ENCODE measurements at places on chromosomes 6 and 20.

DNA sequence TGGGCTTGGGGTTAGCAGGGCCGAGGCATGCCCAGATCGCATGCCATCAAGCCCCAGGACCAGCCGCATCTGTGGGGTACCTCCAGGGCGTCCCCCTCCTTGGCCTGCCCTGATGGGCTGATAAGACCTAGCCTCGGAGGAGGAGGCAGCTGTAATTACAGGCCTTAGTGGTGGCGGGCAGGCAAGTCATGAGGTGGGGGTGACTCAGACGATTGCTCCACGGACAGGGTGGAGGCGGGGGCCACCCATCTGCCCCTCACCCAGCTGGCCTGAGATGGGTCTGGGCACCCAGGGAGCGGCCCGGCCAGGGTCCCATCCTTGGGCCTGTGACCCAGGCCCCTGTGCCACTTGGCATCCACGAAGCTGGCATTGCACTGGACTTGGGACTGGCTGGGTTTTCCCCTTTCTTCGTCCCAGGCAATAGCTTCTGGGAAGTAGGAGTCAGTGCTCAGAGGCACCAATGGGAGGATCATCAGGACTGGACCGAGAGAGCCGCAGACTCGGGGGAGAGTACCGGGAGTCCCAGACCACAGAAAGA lies 57.5 kb downstream of the CEBPB start:
- no peak overlapping the region for H3K27ac ChIP-seq
- H3K27me3 ChIP-seq = no peaks in the 10 kb centered on the region
- no peak for DNase-seq
- no peaks in the 10 kb centered on the region for H3K4me1 ChIP-seq
- H3K4me3 ChIP-seq = no peak overlapping the region

GRCh38 chr6:143882401-143882930 lies 18.2 kb downstream of the ZC2HC1B start:
- H3K36me3 ChIP-seq = no peaks in the 10 kb centered on the region
- no peaks in the 10 kb centered on the region for H3K4me1 ChIP-seq
- no peak for DNase-seq
- H3K27ac ChIP-seq = no peak overlapping the region
- H3K27me3 ChIP-seq = no peaks in the 10 kb centered on the region
- H3K4me3 ChIP-seq = no peak overlapping the region

- DNase-seq = no peak
- H3K4me3 ChIP-seq = no peak overlapping the region
- no peaks in the 10 kb centered on the region for H3K27me3 ChIP-seq
- no peak overlapping the region for H3K27ac ChIP-seq
- H3K36me3 ChIP-seq = no peaks in the 10 kb centered on the region
- H3K4me1 ChIP-seq = no peaks in the 10 kb centered on the region
Observed at GRCh38 chr20:41717483-41717882, 99.3 kb upstream of the CHD6 start.

DNA sequence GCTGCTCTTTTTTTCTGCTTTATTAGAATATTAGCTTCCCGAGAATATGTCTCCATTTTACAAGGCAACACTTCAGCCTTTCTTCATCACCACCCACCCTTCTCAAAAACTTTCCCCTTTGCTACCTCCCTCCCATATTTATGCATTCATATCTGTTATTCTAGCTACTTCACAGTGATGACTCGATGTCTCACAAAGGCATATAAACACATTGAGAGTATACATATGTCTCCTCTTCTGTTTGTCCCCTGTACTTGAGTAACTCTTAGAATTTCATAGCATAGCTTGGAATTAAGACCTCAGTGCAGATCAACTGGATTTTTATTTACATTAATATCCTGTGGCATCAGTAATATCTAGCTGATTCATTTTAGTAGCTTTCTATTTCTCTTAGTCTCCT lies 6.5 kb downstream of the RNF144B start:
- no peaks in the 10 kb centered on the region for H3K4me1 ChIP-seq
- H3K27me3 ChIP-seq = no peaks in the 10 kb centered on the region
- H3K27ac ChIP-seq = no peak overlapping the region
- DNase-seq = no peak

GRCh38 chr6:131635384-131636340 lies 1.4 kb upstream of the ENPP3 start:
- H3K27ac ChIP-seq = no peak overlapping the region
- H3K36me3 ChIP-seq = no peaks in the 10 kb centered on the region
- H3K4me1 ChIP-seq = no peaks in the 10 kb centered on the region

- H3K4me1 ChIP-seq = peaks cover 6% of the 10 kb centered on the region
- H3K27ac ChIP-seq = no peak overlapping the region
- DNase-seq = no peak
- no peaks in the 10 kb centered on the region for H3K27me3 ChIP-seq
- no peak overlapping the region for H3K4me3 ChIP-seq
Observed at GRCh38 chr6:30640481-30640880, 6.5 kb upstream of the C6orf136 start.

- no peaks in the 10 kb centered on the region for H3K4me1 ChIP-seq
- no peaks in the 10 kb centered on the region for H3K36me3 ChIP-seq
- H3K4me3 ChIP-seq = no peak overlapping the region
- no peak for DNase-seq
Observed at GRCh38 chr6:130560231-130560630, 194.4 kb downstream of the TMEM200A start.

GRCh38 chr6:157984128-157984527 lies 2.5 kb downstream of the SYNJ2 start:
- DNase-seq = no peak
- H3K36me3 ChIP-seq = no peaks in the 10 kb centered on the region
- no peaks in the 10 kb centered on the region for H3K27me3 ChIP-seq
- H3K27ac ChIP-seq = no peak overlapping the region
- H3K4me1 ChIP-seq = no peaks in the 10 kb centered on the region

DNA sequence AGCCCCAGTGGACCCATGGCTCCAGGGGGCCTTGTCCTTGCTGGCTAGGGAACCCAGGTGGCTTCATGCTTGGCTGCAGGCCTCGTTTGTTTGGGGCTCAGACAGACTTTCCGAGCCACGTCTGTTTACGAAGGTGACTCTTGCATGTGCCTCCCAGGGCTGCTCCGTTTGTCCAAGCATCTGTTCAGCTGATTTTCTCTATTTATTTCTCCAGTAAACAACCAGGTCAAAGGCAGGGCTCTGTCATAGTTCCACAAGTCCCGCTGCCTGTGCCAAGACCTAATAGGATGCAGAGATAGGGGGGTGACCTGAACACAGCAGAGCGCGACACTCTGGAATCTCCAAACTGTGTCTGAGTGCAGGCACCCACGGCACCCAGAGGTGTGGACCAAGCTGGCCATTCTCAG lies 12.8 kb upstream of the SPO11 start:
- no peak for DNase-seq
- H3K27ac ChIP-seq = no peak overlapping the region
- no peaks in the 10 kb centered on the region for H3K36me3 ChIP-seq
- no peaks in the 10 kb centered on the region for H3K27me3 ChIP-seq
- no peak overlapping the region for H3K4me3 ChIP-seq
- H3K4me1 ChIP-seq = no peaks in the 10 kb centered on the region

GRCh38 chr20:61657721-61658377 lies 405.8 kb downstream of the CDH4 start:
- no peak overlapping the region for H3K27ac ChIP-seq
- H3K36me3 ChIP-seq = no peaks in the 10 kb centered on the region
- no peaks in the 10 kb centered on the region for H3K4me1 ChIP-seq
- H3K27me3 ChIP-seq = no peaks in the 10 kb centered on the region

DNA sequence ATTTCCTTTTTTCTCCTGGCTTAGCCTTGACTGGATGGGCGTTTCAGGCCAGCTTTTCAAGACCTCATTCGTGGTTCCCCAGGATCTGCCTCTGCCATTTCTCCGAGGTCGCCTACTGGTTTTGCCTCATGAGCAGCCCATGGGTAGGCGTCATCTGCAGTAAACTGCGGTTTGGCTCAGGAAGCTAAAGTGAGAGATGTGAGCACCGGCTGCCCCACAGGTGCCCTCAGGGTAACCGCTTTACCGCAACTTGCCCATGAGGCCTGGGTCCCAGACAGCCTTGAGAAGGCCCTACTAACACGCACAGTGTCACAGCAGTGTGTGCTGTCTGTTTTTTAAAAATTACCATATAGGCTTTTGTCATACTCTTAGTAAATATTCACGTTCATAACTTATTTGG lies 53.4 kb upstream of the TBXT start:
- H3K4me1 ChIP-seq = no peaks in the 10 kb centered on the region
- no peak overlapping the region for H3K4me3 ChIP-seq
- H3K36me3 ChIP-seq = no peaks in the 10 kb centered on the region
- H3K27me3 ChIP-seq = no peaks in the 10 kb centered on the region
- no peak for DNase-seq
- no peak overlapping the region for H3K27ac ChIP-seq

DNA sequence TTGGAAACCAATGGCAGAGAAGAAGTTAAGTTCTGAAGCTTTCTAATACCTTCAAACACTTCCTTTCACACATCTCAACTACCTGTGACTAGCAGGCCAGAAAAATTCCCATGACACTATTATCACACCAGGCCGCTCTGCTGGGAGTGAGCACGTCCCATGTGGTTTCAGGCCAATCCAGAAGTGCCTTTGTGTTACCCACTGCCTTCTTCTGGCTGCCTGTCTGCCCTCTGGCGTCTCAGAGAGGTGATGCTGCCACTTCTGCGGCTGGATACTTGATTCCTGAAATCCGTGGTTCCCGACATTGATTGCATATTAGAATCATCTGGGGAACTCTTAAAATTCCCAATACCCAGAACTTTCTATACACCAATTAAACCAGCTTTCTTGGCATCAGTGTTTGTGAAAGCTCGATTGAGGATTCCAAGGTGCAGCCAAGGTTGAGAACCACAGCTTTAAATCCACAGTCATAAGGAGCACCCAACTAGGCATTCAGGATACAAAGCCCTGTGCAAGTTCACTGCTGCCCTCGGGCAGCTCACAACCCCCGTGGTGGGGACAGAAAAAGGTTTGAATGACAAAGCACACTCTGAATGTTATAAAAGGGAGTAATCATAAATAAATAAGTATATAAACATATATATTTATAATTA lies 65.6 kb downstream of the STMND1 start:
- peak; percentile 62 for DNase-seq
- H3K36me3 ChIP-seq = no peaks in the 10 kb centered on the region
- no peaks in the 10 kb centered on the region for H3K4me1 ChIP-seq
- no peak overlapping the region for H3K4me3 ChIP-seq

DNA sequence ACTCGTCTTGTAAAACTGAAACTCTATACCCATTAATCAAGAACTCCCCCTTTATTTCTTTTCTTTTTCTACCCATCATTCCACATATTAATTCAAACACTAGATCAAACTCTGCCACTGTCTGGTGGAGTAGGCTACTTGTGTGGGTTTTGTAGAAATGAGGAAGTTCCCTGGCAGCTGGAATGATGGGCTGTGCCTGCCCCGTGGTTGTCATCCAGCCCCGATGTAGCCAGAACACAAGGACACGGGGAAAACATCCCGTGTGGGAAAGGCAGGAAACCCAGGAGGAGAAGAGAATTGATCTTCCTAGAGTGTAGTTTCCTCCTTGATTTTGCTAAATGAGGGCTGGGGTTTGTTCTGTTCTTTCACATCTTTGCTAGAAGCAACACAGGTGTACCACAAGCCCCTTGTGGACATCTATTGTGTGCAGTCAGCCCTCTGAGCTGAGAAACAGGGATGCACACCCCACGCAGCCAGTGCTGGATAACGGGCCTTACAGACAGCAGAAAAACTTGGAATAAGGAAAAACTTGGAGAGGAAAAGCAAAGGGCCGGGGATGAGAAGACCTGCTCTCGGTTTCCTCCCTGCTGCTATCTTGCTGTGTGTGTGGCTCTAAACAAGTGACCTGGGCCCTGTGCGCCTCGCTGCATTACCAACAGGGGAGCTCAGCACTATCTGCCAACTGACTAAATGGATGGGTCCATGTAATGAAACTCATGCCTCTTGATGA lies 88.0 kb downstream of the SCML4 start:
- H3K27ac ChIP-seq = peak overlapping the region; percentile 9
- no peaks in the 10 kb centered on the region for H3K27me3 ChIP-seq
- H3K4me3 ChIP-seq = no peak overlapping the region
- DNase-seq = no peak
- H3K36me3 ChIP-seq = no peaks in the 10 kb centered on the region

DNA sequence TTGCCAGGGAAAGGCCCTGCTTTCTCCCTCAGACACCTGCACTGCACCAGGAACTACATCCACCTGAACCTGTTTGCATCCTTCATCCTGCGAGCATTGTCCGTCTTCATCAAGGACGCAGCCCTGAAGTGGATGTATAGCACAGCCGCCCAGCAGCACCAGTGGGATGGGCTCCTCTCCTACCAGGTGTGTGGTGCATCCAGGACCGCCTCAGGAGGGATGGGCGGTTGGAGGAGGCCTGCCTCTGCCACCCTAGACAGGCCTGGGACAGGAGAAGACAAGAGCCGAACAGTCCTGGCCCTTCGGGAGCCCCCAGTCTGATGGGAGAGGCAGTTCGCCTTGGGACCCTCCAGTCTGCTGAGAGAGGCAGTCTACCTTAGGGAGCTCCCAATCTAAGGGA lies 24.2 kb downstream of the GLP1R start:
- no peaks in the 10 kb centered on the region for H3K4me1 ChIP-seq
- H3K36me3 ChIP-seq = no peaks in the 10 kb centered on the region
- H3K27me3 ChIP-seq = no peaks in the 10 kb centered on the region
- no peak for DNase-seq
- no peak overlapping the region for H3K27ac ChIP-seq
- H3K4me3 ChIP-seq = no peak overlapping the region

DNA sequence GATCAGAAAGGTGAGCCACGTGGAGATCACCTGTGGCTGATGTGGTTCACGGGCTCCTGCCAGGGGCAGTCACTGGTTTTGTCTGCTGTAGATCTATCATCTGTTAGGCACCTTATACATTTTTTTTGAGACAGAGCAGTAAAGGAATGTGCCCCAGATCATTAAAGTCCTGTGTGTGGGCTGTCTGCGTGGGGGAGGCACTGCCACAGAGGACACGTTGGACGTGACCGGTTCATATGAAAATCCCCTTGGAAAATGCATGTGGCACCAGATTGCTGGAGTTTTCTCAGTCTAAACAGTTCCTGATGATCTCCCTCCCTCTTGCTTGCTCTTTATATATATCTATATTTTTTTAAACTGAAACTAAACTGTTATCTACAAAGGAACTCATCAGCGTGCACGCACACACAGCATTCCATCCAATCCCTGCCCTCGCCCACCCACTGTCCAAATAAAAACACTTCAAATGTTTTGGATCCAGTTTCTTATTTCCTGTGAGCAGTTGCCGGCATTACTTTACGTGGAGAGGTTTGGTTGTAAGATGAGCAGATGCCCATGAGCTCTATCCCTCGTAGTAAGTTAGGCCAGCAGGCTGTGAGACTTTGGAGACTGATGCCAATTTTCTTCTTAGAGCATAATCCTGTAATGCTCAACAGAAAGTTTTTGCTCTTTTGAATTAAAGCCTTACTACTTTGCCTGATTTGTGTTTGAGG lies 161.6 kb upstream of the EXOC2 start:
- H3K36me3 ChIP-seq = no peaks in the 10 kb centered on the region
- H3K4me3 ChIP-seq = no peak overlapping the region
- no peak overlapping the region for H3K27ac ChIP-seq

Measured in colonic mucosa (tissue), 4 donors.